Stomach (tissue), 19 donors: ENCODE measurements at places on chromosomes 1 and 21. TPM values are rescaled to one million over a fixed set of nuclear protein-coding genes. Genes with fewer than 3 reads are reported as not detected.

Gene INAVA
- total RNA-seq: 119 TPM

Gene FMOD
- total RNA-seq: 54.9 TPM

Gene LCE5A
- not detected for total RNA-seq

DNA sequence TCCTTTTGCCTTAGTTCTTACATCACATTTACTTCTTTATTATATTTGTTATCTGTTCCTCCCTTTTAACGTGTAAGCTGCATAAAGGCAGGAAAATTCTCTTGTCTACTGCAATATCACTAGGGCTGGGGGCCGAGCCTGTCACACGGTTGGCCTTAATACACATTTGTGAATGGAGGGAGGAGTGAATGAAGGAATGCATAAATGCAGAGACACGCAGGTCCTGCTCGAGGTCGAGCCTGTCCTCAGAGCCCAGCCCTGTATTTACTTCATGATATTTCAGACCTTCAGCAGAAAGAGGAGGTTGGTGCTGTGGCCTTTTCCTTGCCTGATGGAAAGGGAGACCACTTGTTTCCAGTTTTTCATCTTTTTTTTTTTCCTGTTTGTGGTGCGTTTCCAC lies 671.3 kb downstream of the PTPRU start:
- no peak for DNase-seq

- DNase-seq: peak; percentile 87
Observed at GRCh38 chr1:21262293-21263051, 27.8 kb downstream of the ECE1 start.

GRCh38 chr1:19423130-19423529 lies 62.2 kb downstream of the CAPZB start:
- DNase-seq: no peak

DNA sequence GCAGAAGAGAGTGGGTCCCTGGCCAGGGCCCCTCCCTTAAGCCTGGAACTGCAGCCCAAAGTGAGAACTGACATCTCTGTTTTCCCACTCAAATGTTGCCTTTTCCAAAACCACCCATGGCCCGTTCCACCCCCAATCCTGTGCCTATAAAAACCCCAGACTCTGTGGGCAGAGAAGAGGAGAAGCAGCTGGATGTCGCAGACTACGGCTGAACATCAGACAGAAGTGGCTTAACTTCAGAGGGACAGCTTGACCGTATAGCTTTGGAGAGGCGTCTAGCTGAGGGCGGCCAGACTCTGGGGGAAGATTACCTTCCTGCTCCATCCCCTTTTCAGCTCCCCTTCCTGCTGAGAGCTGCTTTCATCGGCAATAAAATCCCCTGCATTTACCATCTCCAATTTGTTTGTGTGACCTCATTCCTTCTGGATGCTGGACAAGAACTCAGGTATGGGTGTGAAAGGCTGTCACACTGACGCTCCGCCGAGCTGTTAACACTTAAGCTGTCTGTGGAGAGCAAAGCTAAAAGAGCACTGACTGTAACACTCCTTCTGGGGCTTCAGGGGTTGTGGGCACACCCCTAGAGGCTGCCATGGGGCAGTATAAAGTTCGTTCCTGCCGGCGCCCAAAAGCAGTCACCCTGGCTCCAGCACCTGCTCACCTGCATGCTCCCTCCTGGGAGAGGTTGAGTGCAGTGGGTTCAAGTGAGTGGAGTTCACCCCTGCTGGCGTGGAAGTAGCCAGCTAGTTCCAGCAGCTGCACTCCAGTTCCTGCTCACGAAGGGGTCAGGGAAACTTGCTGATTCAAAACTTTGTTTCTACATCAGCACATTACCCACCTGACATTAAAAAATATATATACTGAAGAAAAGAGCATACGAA lies 19.6 kb upstream of the ERO1B start:
- no peak for DNase-seq

- DNase-seq: no peak
Observed at GRCh38 chr1:109595531-109595930, 23.9 kb downstream of the GNAT2 start.

GRCh38 chr21:22374218-22374969 lies 1376.2 kb downstream of the NCAM2 start:
- DNase-seq: peak; percentile 25

DNA sequence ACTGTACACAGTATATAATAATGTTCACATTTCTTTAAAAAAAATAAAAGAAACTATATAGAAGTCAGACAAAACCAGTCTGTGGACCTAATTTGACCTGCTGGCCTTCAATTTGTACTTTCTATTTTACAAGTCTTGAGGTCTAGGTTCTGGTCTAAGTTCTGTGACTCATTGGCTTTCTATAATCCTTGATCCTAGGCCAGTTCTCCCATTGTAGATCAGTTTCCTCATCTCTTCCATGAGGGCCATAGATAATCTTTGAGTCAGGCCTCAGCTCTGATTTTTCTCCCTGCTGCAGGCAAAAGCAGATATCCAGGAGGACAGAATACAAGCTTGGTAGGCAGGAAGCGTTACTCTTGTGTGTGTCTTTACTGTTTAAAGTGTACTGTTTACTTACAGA lies 603.7 kb upstream of the CAMK1G start:
- no peak for DNase-seq

- no peak for DNase-seq
Observed at GRCh38 chr1:74431531-74431930, 80.9 kb downstream of the LRRC53 start.

DNA sequence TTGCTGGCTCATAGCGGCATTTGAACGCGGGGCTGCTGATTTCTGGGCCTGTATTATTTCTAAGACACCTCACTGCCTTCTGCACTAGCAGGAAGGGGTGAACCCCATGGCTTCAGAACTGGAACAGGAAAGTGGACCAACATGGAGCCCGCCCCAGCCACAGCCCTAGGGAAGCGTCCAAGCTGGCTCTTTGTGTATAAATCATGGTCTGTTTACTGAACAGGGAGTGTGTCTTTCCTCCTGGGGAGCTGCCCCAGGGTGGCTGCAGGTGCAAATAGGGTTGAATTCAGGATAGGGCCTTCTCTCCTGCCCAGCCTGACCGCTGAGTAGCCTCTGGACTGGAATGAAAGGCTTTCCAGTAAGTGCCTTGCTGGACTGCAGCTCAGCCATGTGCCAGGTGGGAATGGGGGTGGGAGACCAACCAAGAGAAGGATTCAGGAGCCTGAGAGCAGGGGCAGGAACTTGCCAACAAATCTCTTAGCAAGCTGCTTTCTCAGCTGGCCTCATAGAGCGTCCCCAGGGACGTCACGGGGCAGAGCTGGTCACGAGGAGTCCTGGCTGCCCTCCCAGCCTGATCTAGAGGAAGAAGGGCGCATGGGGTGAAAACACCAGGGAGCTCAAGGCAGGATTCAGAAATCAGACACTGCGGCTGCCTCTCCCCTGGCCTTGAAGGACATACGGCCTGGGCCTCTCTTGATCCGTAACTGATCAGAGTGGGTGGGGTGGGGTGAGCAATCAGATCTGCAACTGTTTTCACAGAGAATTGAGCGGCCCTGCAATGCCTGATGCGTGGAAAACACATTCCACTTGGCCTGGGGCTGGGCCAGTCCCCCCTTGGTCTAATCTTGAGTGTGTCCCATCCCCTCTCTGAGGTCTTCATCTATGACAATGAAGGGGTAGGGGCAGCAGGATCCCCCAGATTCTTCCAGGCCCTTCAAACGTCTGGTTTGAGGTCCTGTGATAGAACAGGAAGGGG lies 56.5 kb upstream of the SELENON start:
- peak; percentile 80 for DNase-seq

DNA sequence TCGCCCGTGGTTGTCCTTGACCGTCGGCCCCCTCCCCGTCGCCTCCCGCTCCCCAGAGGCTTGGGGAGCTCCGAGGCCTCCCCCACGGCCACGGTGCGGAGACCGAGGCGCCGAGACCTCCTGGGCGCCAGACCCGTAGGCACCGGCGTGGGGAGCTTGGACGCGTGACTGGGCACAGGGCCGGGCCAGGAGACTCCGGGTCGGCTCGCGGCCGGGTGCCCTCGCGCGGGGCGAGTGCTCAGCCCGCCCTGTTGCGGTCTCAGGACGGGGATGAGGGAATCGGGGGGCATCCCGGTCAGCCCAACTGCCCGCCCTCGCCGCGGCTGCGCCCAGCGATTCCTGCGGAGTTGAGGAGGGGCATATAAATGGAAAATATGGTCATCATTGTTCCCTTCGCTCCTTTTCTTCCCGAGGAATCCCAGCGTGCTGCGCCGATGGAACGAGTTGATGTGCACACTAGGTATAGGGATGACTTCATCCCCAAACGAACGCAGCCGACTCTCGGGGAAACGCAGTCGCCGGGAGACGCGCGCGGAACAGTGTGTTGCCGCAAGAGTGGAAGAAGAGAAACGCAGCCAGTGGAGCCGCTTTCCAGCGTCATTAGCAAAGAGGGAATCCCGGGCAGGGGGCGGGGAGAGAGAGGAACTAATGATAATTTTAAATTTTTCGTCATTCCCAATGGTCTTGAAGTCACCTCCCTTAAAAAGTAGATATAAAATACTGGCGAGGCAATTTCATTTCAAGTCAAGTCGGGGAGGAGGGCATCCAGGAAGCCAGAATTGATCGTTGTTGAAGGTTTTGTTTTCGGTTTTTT lies 747 bp upstream of the ENAH start:
- peak; percentile 64 for DNase-seq

DNA sequence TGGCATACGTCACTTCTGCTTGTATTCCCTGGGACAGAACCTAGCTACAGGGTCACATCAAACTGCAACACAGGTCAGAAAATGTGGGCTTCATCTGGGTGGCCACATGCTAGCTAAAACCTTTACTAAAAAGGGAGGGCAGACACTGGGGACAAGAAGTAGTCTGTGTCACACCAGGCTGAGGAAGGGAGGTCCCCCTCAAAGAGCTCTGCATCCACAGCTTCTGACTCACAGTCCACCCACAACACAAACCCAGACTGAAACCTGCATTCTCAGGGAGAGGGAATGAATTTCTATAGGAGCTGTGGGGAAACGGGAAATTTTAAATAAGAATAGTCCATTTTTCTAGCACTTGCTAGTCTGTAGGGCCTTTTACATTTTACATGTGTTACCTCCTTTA lies 16.2 kb downstream of the OLIG2 start:
- DNase-seq: no peak

DNA sequence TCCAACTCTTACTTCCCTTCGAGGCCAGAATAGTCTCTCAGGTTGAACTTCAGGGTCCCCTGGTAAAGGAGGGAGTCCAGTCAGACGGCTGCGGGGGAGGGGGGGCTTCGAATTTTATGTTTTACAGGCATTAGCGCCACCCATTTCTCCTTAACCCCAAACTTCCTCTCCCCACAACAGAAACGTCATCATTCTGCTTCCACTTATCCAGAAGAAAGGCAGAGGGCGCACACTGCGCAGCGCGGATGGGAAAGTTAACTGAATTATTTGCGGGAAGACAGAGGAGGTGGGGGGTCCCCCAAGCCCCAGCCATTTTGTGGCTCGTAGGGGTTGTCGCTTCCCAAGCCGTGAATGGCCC lies 529 bp upstream of the PRMT2 start:
- DNase-seq: peak; percentile 40

DNA sequence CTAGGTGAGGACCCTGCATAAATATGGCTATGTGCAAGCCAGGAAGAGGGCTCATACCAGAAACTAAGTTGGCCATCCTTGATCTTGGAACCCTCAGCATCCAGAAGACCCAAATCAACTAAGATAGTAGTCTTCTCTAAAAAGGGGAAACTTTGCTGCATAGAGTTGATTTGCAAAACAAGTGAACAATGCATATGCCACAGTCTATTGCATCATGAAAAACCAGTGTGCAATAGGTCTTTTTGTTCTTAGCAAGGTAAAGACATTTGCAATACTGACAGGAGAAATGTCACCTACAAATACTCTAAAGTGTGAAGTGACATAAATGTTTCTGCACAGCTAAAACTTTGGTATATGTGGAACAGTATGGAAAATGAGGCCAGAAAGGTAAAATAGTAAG lies 2.0 kb upstream of the IFI16 start:
- no peak for DNase-seq

DNA sequence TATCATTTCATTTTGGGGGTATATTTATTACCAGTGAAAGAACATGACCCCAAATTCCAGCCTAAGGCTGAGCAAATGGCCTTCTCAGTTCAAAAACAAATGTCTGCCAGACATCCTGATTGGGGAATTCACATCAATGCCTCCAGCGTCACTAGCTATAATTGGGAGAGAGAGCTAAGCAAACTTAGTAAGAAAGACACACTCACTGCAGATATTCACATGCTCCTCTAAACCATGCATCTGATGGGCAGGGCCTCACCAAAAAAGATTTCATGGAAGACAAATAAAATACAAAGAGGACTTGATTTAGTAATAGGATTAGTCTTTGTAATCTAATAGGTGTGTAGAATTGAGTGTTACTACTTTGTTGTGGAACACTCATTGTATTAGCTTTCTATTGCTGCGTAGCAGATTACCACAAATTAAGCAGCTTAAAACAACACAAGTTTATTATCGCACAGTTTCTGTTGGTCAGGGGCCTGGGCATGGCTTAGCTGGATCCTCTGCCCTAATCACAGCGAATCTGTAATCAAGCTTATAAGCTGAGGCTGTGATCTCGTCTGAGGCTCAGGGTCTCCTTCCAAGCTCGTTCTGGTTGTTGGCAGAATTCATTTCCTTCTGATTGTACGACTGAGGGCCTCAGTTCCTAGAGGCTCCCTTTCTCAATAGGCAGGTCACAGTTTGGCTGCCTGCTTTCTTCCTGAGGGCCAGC lies 243.0 kb downstream of the PBX1 start:
- DNase-seq: no peak

DNA sequence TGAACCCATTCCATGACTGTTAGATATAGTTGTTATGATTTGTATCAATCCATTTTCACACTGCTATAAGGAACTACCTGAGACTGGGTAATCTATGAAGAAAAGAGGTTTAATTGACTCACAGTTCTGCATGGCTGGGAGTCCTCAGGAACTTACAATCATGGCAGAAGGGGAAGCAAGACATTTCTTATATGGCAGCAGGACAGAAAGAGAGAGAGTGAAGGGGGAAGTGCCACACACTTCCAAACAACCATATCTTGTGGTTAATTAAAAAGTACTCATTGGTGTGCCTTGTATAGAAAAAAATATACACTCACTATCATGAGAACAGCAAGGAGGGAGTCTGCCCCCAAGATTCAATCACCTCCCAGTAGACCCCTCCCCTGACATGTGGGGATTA lies 137.6 kb upstream of the NBPF11 start:
- no peak for DNase-seq

GRCh38 chr1:3021233-3021671 lies at the start of gene ACTRT2:
Gene ACTRT2, plus strand, starts transcription at chr1:3021467. Its CDS starts 220 bp downstream, at chr1:3021687.
- no peak for DNase-seq

- peak; percentile 59 for DNase-seq
Observed at GRCh38 chr1:68231627-68232288, 565 bp downstream of the WLS start.
